ENCODE measurements at places on chromosomes 7 and 10.
A peak's percentile ranks its signal among the peaks of the same experiment; 100 is the strongest.

DNA sequence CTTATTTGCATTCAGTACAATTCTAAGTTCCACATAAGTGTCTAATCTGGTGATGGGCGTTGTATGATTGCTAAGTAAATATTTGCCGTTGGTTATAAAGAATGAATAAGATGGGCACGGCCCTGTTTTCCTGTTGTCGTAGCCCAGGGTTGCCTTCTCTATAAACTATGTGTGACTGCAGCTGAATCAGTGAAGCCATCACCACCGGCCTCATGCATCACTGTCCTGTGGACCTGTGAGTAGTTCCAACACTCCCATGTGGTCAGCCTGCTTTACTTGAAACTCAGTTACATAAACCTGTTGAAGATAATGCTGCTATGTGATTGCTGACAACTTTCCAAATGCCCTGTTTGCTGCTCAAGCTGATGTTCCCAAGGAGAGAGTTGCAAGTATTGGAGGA, 21.6 kb upstream of the KLF6 start:
- DNase-seq: peak; percentile 89

- DNase-seq: no peak
These were observed 116.2 kb upstream of the SH2B2 start for GRCh38 chr7:102170393-102170970.

GRCh38 chr7:131753620-131754222, 197.3 kb upstream of the PODXL start:
- no peak for DNase-seq

DNA sequence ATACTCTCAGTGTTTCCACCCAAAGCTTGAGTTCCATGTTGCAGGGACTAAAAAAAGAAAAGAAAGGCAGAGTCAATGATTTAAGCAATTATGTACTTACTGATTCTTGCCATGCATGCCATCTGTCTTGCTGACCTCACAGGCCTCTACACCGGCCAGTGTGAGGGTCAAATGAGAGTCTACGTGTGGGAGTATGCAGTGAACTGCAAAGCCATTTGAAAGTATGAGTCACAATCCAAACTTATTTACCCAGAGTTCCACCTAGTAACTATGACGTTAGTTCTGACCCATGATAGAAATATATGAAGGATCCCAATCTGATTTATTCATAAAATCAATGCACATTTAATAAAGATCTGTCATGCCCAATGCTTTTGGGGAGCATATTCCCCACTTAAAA, 26.5 kb downstream of the PDE1C start:
- no peak for DNase-seq

DNA sequence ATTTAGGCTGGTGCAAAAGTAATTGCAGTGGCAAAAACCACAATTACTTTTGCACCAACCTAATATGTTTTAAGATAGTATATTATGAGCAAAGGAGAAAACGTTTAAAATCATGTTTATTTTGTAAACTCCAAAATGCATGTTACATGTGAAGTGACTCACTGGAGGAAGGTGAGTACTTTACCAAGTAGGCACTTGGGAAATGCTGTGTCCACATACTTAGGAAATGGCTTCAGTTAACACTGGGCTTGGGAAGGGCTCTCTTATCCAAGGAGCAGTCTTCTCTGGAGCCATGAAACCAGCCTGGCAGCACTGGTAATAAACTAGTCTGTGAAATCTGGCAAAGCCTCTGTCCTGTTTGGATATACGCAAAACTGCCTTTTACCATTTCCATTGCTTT, 4.4 kb downstream of the RPS24 start:
- no peak for DNase-seq

Data from vagina (tissue), 2 donors.